ENCODE measurements at places on chromosomes 3 and 15.

DNA sequence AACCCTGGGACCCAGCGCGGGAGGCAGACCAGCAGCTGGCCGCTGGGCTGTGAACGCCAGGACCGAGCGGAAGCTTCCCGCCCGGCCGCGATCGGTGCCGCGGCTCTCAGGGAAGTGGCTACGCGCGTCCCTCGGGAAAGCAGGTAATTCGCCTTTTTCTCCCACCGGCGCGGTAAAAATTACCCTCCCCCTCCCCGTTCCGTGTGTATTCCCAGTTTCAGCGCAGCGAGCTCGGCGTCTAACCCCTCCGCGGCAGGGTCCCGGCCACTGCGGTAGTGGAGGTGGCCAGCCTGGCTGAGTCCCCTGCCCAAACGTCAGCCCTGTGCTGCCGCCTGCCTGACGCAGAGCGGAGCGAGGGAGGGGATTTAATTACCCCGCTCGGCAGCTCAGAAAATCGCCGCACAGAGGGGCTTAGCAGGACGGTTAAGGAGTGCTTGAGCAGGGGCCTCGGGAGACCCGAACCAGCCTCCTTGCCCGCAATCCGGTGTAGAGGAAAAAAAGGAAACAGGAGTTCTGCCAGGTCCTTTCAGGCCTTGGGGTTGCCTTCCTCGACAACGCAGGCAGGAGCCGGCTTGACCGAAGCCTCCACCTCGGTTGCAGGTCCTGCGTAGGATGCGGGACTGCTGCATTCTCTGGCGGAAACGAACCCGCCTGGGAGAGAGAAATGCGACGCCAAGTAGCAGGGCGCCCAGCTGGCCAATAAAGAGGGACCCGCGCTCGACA, 2.9 kb downstream of the GATA2 start:
- DNase-seq = no peak

GRCh38 chr3:129022114-129023007, 21.3 kb downstream of the EFCC1 start:
- no peak for DNase-seq

DNA sequence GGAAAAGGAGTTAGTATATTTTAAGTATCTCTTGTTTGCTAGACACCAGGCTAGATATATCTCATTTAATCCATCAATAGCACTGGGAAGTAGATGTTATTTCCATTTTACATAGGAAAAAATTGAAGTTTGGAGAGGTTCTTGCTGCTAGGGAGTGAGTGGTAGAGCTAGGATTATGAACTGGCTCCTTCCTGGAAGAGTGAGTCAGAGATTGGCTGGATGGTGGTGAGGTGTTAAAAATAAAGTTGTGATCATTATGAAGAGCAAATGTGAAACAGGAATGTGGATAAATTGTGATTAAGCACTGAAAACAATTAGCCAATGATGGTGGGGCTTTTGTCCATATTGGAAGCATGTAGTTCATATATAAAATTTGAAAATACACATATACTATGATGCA, 234.2 kb downstream of the WNT5A start:
- no peak for DNase-seq

DNA sequence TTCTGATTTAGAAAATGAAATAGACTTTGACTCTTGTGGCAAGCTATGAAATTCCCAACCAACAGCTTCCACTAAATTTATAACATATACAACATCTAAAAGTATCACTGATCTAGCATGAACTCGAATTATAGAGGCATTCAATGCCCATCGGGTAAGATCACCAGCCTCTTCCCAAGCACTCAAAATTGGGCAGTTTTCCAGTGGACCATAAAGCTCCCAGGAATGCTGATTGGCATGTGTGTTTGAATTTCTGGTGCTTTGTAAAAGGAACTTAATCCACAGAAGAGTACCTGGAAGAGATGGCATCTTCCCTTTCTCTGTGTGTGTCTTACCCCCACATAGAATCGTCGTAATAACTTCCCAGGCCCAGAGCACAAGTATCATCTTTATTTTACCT, 10.0 kb downstream of the LRTM1 start:
- no peak for DNase-seq

DNA sequence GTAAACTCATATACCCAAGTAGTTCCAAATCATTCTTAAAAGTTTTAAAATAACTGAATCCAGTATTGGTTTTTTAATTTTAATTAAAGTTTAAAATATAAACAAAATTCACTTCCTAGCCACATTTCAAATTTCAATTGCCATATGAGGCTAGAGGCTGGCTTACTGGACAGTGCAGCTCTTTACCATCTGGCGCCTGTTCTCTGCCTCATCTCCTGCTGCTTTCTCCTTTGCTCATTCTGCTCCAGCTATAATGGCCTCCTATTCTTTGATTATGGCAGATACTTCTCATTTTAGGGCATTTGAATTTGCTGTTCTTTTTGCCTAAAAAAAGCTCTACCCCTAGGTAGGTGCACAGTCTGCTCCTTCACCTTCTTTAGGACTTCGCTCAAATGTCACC, 19.1 kb downstream of the ARMC8 start:
- DNase-seq = no peak

DNA sequence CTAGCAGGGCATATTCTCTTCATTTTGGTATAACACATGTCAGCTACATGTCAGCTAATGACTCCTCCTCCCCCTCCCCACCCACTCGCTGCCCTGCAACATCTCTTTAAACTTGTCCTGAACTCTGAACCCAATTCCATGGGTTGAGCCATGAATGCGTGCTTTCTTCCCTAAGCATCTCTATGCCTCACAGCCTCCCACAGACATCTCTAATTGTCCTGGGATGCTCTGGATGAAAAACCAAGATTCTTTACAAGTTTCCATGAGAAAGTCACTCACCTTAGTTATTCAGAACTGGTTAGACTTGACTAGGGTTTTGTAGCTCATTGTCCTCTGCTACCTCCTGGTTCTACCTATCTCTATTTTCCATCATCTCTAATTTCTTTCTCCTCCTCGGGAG, 629.1 kb downstream of the TBL1XR1 start:
- no peak for DNase-seq

DNA sequence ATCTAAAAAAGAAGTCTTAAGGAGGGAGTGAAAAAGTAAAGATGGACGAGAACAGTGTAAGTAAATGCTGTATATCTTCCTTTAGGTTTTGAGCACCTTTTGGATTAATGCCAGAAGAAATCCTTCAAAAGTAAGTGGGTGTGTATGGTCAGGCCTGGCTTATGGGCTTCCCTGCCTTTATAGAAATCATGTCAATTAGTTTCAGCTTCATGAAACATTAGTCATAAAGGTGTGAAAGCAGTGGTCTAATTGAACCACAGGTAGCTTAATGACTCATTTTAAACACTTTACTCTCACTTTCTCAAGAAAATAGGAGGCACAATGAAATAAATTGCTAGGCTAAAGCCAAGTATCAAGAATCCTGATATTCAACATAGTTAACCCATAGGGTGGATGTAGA, 467.4 kb upstream of the DPPA4 start:
- peak; percentile 59 for DNase-seq

DNA sequence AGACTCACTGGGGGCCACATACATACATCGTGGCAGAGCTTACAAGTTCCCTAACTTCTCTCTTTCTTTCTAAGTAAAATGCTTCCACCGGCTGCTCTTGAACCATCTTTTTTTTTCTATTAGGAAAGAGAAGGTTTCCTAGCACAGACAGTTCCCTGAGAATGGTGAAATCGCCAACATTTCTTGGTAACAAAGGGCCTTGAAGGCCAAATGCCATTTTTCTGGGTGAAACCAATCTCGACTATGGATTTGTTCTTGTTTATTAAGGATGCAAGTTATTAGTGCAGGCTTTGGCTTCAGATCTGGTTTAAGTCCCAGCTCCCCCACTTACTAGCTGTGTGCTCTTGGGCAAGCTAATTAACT, 3.0 kb downstream of the LMCD1 start:
- no peak for DNase-seq

DNA sequence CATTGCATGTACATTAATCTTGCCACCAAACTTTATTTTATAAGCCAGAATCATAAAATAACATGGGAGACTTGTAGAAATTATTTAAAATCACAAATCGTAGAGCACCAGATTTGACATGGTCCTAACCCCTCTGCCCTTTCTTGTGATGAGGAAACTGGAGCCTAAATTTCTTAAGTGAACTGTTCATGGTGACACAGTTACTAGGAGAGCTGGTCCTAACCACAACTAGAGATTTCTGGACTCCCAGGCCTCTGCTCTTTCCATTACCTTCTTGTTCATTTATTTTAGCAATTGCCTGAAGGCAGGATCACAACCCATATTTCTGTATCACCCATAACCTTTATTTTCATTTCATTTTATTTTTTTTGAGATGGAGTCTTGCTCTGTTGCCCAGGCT, 352.5 kb downstream of the LPP start:
- DNase-seq = no peak
